ENCODE measurements at places on chromosomes 2 and 18. TPM values are rescaled to one million over a fixed set of nuclear protein-coding genes. Genes with fewer than 3 reads are reported as not detected.

GRCh38 chr2:118443596-118443995 is 355.3 kb downstream of the INSIG2 start:
- DNase-seq: no peak

GRCh38 chr18:70559446-70559845 is 270.6 kb downstream of the SOCS6 start:
- DNase-seq: no peak

DNA sequence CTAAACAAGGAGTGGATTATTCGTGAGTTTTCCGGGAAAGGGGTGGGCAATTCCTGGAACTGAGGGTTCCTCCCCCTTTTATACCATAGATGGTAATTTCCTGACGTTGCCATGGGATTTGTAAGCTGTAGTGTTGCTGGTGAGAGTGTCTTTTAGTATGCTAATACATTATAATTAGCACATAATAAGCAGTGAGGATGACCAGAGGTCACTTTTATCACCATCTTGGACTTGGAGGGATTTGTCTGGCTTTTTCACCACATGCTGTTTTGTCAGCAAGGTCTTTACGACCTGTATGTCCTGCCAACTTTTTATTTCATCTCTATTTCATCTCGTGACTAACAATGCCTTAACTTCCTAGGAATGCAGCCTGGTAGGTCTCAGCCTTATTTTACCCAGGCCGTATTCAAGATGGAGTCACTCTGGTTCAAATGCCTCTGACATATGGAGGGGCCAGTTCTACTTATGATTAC is 124.8 kb upstream of the B3GNT2 start:
- no peak for DNase-seq

GRCh38 chr18:37430357-37431076 is 135.1 kb downstream of the CELF4 start:
- DNase-seq: no peak

IL36RN gene
- 3.9 TPM for total RNA-seq

SPDYA gene
- not detected for total RNA-seq

DTNB gene
- 9.1 TPM for total RNA-seq

LAMA1 gene
- 0.05 TPM for total RNA-seq
